ENCODE measurements at places on chromosomes 12 and 14.

- DNase-seq = no peak
These were observed 8.1 kb upstream of the MSI1 start for GRCh38 chr12:120376934-120377572.

DNA sequence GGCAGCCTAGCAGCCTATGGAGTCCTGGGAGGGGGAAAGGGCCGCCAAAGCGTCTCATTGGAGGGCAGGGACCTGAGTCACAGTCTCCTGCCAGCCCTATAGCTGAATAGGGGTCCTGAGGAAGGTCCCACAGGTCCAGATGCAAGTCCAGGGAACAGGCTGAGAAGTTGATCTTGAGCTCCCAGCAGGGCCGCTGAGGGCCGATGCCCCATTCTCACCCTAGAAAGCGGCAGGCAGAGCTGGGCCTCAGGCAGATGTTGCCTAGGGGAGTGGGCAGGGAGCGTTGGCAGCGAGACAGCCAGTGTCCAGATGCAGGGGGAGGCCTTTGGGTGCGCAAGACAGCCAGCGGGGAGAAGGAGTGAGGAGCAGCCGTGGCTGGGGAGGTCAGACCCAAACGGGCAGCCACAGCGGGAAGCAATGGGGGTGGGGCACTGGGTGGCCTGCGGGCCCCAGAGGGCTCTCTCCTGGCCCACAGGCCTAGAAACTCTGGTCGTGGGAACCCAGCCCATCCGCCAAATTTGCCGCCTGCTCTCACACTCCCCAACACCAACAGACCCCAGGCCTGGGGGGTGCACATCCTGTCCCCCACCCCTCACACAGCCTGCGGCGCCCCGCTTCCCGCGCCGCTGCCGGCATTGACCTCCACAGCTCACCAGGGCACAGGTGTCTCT, 1.1 kb downstream of the HDAC7 start:
- DNase-seq = no peak

DNA sequence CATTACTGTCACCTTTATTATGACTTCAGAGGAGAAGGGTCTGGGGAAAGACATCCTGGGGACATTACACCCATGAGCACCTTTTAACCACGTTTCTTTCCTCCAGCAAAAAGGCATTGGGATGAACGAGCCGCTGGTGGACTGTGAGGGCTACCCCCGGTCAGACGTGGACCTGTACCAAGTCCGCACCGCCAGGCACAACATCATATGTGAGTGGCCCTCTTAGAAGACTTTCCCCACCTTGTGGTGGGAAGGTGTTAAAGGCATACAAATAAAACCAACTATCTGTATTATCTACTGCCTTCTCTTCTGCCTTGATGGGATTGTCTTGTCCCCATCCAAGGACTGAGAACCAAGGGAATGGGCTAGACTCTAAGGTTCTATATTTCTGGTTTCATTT, 6.0 kb downstream of the PSMD9 start:
- DNase-seq = peak; percentile 83

- DNase-seq = peak; percentile 86
These were observed 5.9 kb upstream of the RERG start for GRCh38 chr12:15227004-15227679.

DNA sequence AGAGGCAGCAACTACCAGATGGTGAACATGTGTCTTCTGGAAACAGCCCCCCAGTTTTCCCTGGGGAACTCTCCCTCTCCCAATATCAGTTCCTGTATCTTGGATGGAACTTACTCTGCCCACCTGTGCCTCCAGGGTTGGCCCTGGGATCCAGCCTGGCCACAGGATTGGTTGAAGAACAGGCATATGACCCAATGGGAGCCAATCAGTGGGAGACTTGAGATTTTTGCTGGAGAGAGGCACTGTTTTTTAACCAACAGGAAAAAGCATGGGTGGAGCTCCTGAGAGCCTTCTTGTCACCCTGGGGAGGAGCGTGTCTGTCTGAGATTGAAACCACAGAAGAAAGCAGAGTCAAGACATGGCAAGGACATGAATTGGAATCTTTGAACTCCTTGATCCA, 33.6 kb upstream of the COX6A1 start:
- DNase-seq = no peak

DNA sequence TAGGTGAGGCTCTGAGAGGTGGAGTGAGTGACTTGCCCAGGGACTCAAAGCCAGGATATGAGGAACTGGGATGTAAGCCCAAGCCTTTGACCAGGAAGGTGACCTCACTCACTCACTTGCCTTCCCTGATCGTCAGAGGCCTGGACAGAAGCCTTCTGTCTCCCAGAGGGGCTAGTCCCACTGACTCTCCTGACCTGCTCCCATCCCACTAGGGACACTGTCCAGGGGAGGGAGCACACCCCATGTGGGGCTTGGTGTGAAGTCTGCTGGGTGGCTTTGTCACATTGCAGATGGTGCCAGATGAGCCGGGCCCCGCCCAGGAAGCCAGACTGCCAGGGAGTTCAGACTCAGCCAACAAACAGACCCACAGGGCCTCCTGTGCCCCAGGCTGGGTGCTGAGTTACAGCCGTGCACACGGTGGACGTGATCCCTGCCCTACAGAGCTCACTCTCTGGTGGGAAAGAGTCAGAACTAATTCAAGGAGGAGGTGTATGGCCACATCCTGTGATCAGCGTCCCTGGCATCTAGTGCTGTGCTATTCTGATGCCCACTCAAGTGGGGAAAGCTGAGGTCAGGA, 28.3 kb downstream of the MMAB start:
- no peak for DNase-seq

DNA sequence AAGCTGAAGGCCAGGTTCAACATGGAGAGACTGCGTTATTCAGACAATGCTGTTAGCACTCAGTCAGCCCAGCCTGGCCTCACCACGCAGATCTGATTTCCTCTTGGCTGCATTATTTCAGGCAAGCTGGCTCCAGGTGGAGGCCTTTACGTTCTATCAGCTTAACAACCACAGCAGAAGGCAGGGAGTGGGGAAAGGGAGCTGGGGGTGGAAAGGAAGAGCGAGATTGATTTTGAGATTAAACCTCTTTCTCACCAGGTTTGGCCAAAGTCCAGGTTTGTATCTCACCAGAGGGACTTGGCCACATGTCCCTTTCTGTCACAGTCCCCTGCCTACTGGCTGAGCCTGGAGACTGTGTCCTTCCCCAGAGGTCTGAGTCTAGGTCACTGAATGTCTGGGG, 543.7 kb upstream of the TMEM132C start:
- no peak for DNase-seq

DNA sequence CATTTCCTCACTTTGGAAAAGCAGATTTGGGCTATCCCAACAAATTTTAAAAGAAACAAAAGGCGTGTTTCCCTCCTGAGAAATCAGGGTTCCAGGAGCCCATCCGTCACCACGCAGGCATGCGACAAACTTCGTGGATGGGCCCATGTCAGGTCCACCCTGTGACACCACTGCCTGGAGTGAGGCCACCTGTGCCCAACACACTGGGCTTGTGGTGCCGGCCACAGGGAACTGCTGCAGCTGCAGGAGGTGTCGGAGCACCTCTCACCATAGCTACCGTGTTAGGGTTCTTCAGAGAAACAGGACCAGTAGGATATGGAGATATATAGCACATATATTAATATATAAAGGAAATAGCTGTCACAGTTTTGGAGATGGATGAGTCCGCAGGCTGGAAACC, 53.0 kb upstream of the BCL11B start:
- no peak for DNase-seq

GRCh38 chr12:31714406-31715271, 14.2 kb downstream of the AMN1 start:
- DNase-seq = no peak

DNA sequence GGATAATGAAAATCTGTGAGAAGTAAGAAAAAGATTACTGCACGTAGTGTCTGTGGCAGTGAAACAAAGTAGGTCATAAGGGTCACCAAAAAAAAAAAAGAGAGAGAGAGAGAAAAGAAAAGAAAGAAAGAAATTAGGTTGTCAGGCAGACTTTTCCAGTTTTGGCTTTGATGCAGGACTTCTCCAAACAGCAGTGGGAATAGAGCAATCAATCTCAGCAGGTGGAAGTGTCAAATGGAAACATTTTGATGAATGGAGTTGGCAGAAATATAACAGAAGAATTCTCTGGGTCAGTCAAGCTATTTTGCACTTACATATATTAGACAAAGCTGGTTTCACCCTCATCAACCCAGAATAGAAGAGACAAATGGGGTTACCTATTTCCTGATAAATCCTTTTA, 745.8 kb downstream of the SLC6A15 start:
- DNase-seq = no peak

DNA sequence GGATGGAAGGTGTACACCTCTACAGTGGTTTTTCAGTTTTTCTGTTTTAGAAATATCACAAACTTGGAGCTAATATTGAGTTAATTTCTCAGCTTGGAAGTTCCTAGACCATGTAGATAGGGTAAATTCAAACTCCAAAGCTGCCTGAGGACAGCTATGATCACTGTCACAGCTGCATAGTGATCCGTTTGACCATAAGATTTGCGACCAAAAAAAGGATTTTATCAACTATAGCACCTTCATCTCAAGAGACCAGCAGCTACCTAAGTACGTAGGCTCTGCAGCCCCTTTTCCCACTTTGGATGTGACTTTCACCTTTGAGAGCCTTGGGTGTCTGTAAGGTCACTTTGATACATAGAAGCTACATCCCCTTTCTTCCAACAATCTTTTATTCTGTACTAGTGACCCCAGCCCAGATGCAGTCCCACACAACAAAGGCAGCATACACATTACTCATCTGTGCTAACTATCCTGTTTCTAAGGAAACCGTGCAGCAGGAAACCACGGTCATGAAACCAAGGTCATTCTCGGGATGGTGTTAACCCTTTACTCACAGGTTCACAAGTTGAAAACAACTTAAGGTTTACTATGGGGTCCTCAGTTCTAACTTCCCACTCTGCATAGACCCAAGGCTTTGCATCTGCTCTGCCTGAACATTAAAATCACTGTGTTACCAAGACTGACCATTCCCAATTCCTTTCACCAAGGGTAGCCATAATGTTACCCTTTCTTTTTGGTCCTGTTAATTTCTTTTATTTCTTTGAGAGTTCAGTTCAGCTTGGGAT, 75.4 kb downstream of the IFT81 start:
- peak; percentile 94 for DNase-seq

- DNase-seq = no peak
These were observed 12.7 kb upstream of the SERPINA1 start for GRCh38 chr14:94401083-94401482.

DNA sequence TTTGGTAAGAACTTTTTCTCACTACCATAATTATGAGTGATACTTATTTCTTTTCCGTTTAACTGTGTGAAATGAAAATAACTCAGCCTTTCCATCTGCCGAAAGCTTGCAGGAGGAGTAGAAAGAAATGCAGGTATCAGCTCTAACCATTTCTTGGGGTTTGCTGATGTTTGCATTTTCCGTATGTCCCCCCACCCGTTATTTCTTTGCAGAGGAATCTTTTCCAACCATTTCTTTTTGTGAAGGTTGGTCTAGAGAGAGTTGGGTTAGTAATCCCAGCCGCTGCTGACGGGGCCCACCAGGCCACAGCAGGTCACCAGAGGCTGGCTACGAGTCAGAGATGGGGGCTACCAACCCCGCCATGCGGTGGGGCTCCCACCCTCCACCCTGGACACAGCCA, 7.0 kb upstream of the PIWIL1 start:
- DNase-seq = no peak

DNA sequence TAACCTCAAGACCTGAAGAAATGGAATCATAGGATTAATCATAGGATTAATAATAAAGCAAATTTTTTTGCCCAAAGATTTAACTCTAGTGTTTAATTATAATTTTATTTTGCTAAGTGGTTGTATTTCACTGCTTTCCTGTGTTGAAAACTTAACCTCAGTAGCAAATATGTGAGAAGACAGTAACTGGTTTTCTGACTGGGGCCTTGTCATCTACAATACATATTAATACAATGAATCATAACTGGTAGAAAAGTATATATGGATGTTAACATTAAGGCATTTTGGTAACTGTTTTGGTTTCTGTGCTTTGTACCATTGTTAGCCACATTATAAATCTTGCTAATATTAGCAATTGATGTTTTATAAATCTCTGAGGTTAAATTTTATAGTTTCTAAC, 92.2 kb downstream of the ACSS3 start:
- peak; percentile 64 for DNase-seq

DNA sequence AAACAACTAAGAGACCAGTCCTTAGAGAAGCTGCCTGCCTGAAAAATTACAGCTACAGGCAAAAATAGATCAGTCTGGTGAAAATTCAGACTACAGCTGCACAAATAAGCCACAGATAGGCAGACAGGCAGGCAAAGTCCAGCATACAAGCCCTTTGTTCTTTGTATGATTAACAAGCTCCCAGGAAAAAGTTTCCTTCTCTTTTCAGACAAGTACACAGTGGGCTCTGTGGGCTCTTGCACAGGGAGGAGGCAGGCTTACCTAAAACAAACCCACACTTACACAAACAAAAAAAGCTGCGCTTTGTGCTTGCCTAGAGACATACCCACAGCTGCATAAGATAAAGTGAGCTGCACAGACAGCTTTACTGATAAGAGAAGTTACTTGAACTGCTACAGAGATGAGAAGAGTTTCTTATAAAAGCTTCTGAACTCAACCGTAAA, 7.7 kb downstream of the OR6C68 start:
- DNase-seq = no peak

DNA sequence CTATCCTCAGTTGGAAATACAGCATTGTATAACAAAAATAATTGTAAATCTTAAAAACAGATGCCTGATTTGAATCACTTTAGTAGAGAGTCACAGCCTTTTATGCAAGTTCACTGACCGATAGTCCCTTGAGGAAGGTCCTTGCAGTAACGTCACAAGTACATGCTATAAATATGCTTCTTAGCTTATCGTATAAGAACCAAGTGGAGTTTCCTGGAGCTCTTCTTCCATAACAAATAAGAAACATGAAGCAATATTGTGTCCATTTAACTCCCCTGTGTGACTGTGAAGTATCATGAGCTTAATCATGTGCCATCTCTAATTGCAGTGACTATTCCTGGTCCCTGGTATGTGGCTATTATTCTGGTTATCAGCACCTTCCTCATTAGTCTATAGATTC, 107.9 kb downstream of the SLC38A4 start:
- DNase-seq = no peak

- no peak for DNase-seq
These were observed 42.1 kb downstream of the PRMT8 start for GRCh38 chr12:3532931-3533702.

- DNase-seq = no peak
These were observed 24.7 kb upstream of the MAP1LC3B2 start for GRCh38 chr12:116534311-116535121.

DNA sequence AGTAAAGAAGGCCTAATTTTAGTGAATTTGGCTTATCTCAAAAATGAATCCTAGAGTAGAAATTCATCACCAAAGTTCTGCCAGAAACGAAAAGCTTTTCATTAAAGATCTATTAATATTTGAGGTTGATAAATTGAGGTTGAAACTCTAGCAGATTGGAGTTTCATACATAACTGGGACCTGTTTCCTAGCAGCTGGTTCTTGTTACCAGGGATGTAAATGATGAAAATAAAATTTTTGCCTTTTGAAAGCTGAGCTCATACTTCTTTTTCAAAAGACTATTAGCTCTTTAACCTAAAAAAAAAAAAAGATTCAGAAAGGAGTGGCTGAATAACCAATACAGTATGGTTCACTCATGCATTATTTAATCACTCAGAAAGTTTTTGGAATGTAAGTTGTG, 98.3 kb downstream of the PTGER2 start:
- DNase-seq = no peak

- DNase-seq = no peak
These were observed 39.9 kb downstream of the FZD10 start for GRCh38 chr12:130202201-130202600.
